ENCODE measurements at places on chromosomes 12 and 14.

DNA sequence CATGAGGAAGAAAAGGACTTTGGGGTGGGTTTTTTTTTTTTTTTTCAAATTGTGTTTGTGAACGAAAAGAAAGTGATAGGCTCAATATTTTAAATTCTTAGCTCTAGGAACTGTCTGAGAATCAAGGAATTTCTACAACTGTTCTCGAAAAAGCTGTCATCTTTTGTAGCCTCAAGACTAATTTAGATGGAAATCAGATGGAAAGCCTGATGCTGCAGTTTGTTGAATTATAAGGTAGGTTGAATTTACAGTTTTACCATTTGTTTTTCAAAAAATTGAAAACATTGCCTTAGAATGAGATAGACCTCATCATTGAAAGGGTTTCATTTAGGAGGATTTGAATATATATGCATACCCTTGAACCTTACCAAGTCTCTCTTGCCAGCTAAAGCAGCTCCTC, 109.3 kb upstream of the TRHDE start:
- DNase-seq = no peak

DNA sequence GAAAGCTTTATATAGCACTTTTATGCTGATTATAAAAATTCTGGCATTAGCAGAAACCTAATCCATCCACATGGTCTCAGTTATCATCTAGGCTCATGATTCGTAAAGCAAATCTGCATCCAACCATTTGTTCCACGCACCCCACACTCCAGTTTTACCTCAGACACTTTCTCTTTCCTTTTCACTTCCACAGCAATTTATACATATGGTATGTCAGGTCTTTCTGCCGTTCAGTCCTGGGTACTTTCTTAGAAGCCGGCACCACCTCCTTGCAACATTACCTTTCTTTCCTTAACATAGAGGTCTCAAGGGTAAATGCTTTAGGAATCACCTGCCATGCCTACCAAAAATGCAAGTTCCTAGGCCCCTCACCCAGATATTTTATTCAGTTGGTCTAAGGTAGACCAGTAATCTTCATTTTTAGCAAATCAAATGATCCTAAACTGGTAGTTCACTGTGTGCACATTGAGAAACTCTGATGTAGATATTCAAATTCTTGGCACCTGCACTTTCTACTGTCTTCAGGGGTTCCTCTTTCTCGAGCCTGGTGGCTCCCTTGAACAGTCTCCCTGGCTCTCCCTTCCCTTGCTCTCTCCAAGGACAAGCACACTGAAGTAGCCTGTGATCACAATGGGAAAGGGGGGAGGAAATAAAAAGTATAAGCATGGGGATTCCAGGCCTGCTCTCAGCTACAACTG, 2.8 kb upstream of the KRAS start:
- DNase-seq = no peak

- no peak for DNase-seq
Measured at GRCh38 chr12:6178981-6179761, 21.0 kb upstream of the CD9 start.

GRCh38 chr14:55418411-55418810, 6.8 kb upstream of the ATG14 start:
- DNase-seq = no peak

GRCh38 chr12:125412506-125412905, 347.3 kb downstream of the AACS start:
- no peak for DNase-seq
